ENCODE measurements at places on chromosomes 6 and 20.

- DNase-seq: no peak
Observed at GRCh38 chr20:15799871-15800270, 773.4 kb downstream of the KIF16B start.

DNA sequence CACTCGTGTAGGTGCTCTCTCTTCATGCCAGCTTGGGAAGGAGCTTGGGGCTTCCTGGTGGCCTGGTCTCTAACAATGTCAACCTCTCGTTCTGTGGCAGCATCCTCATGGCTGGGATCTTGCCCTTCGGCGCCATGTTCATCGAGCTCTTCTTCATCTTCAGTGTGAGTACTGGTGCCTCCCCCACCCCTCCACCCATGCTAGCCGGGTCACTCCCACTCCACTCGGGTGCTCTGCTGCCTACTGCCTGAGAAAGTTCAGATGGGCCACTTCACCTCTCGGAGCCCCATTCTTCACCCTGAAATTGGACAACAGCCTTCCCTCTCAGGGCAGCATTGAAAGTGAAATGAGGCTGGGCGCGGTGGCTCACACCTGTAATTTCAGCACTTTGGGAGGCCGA lies 48.8 kb downstream of the TM9SF4 start:
- DNase-seq: no peak

DNA sequence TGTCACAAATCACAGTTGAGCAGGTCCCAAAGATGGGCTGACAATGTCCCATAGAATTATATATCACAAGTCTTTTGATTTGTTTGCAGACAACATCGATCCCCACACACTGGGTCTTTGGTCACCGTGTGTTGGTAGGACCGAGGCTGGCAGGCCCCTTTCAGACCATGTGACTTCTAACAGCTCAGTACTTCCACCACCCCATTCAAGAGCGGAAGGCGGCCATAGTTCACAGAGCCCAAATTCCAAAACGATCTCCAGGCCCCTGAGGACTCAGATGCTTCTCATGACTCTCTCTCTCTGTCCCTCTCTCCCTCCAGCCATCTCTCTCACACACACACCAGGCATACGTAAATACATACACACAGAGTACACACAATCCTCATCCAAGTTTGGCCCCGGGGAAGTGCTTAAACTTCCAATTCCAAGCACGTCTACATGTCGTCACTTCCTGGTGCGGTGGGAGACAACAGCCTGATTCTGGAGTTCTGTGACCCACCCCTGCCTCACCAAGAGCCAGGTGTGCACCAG lies 155.9 kb upstream of the INSM1 start:
- no peak for DNase-seq

DNA sequence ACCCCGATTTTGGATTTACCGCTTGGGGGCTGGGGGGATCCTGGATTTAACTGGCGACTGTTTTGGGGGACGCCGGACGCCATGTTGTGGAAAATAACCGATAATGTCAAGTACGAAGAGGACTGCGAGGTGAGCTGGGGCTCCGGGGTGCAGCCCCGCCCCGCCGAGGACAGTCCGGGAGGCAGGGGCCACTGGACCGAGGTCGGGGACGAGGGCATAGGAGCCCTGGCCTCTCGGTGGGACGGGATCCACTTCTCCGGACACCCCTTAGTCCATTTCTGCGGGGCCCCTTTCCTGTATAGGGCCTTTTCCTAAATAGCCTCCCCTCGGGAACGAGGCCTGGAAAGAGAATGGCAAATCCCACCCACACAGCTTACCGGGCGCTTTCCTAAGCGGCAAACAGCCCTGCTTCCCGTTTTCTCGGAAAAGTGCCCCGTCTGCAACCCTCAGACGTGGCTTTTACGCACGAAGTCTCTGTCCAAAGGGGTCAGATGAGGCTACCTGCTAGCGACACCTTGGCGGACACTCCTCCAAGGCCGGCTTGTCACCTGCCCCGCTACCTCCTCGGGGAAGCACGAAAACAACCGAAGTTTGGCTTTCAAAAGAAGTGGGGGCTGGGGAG lies 469 bp downstream of the TFAP2C start:
- DNase-seq: no peak

- DNase-seq: no peak
Observed at GRCh38 chr6:125639466-125640020, 109.9 kb upstream of the HEY2 start.

GRCh38 chr20:16001286-16001685 lies 572.0 kb downstream of the KIF16B start:
- DNase-seq: no peak

- DNase-seq: peak; percentile 73
Observed at GRCh38 chr20:10511509-10512251, 76.6 kb downstream of the SLX4IP start.

DNA sequence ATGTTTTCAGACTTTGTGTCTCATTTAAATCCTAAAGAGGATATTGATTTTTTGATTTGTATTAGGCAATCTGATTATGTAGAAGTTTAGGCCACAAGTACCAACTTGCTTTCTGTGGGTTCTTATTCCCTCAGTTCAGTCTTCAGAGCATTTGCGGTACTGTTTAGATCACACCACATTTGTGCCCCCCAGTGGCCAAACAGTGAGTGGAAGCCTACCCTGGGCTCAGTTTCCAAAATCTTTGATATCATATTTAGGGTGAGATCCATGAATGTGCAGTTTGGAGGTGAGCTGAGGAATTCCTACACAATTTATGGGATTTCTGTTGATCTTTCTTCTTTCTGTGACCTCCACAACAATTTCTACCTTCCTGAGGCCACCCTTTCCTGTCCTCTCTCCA lies 92.3 kb upstream of the FUT9 start:
- DNase-seq: no peak

GRCh38 chr20:46400253-46400652 lies 6.2 kb downstream of the ELMO2 start:
- no peak for DNase-seq

- peak; percentile 56 for DNase-seq
Observed at GRCh38 chr6:149566410-149567193, 427 bp downstream of the GINM1 start.

- DNase-seq: no peak
Observed at GRCh38 chr6:14837435-14837834, 408.4 kb upstream of the JARID2 start.

DNA sequence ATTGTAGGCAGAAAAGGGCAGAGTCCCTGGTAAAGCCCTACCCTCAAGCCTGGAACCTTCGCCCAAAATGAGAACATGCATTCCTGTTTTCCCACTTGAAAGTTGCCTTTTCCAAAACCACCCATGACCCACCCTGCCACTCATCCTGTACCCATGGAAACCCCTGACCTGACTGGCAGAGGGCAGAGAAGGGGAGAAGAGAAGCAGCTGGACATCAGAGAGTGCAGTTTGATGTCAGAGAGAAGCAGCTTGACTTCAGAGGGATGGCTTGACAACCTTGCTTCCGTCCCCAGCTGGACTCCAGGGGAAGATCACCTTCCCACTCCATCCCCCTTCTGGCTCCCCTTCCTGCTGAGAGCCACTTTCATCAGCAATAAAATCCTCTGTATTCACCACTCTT lies 123.6 kb upstream of the SHLD1 start:
- DNase-seq: no peak

- no peak for DNase-seq
Observed at GRCh38 chr6:163183806-163184205, 230.7 kb upstream of the QKI start.

- DNase-seq: no peak
Observed at GRCh38 chr6:158928068-158928467, 71.9 kb downstream of the RSPH3 start.

DNA sequence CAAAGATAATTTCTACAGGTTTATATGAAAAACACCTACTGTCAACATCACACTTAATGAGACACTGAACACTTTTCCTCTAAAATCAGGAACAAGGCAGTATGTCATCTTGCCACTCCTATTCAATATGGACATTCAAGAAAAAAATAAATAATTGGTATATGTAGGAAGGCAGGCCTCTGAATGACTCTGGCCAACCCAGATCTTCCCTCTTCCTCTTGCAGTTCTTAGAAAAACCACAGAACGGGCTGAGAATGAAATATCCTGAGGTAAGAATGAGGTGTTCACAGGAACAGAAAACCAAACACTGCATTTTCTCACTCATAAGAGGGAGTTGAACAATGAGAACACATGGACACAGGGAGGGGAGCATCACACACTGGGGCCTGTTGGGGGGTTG lies 1207.2 kb upstream of the CITED2 start:
- DNase-seq: no peak

DNA sequence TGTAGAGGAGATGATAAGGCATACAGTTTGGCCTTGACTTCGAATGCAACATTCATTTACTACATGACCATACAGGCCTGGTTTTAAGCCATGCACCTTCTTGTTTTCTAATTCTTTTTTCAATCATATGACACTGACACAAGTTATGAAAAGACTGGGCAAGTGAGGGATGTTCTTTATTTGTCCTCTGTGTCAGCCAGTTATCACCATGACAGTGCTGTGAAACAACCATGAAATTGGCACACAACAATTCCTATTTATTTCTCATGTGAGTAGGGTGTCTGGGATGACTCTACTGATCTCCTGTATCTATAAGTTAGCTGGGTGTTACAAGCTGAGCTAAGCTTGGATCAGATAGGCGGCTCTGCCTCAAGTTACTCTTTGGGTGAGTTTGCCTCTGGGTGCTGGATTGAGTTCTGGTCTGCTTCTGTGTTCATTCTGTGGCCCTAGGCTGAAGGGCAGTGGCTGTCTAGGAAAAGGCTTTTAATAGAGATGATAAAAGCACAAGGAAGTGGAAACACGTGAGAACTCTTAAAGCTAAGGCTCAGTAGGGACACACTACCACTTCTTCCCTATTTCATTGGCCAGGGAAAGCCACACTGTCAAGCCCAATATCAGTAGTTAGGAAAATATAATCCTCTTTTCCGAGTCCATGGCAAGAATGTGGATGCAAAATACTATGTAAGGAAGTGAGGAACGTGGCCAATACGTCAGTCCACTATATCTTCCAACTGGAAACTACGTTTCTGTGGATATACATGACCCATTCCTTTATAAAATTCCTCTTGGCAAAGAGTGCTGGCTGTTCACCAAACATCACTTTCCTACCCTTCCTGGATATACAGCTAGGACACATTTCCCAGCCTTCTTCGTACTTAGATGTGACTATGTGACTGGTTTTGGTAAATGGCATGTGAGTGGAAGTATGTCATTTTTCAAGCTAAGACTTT lies 126.2 kb upstream of the RNF24 start:
- DNase-seq: no peak

DNA sequence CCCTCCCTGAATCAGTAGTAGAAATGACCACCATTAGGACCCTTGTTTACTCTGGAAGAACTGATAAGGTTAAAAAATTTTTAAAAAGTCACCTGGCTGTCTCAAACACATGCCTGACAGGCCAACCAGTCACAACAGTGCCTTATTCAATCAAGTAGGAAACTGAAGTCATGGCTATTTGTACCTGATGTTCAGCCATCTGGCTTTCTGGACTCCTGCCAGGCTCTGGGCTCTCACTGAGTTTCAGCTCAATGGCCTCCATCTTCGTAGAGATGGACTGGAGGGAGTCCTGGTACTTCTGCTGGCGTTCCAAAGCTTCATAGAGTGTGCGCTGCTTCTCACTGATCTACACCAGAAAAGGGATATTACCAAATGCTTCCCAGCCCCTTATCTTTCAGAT lies 343.8 kb downstream of the SYNE1 start:
- DNase-seq: no peak

DNA sequence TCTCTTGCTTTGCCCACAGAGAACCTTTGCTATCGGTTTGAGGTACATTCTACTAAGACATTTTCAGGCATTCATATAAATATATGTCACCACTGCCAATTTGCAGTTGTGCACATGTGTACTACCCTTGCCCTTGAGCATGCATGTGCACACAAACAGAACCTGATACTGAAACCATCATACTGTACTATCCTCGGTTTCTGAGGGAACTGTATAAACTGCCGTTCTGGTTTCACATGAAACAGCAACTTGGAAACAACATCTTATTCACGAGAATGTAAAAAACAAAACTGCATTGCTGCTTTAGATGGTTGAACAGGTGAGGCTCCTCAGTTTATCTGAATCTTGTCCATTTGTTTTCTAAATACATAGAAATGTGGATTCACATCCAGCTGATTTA lies 151.2 kb upstream of the TMEM170B start:
- peak; percentile 32 for DNase-seq

DNA sequence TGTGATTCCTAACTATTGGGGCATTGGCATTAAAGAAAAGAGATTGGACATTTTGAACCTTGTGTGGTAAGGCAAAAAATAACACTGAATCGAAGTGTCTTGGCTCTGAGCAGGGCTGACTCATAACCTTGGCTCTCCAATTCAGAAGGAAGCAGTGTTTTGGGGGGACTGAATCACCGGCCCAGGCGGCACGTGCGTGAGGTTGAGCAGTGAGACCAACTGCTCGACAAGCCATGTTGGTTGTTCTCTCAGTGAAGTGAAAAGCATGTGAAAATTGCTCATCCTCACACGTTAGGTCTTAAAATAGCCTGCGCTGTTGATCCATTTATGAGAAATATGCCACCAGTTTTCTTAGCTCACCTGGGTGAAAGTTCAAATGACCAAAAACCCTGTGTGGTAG lies 137.8 kb upstream of the SPACA1 start:
- no peak for DNase-seq

- DNase-seq: no peak
Observed at GRCh38 chr6:134521116-134521501, 203.2 kb upstream of the SGK1 start.

DNA sequence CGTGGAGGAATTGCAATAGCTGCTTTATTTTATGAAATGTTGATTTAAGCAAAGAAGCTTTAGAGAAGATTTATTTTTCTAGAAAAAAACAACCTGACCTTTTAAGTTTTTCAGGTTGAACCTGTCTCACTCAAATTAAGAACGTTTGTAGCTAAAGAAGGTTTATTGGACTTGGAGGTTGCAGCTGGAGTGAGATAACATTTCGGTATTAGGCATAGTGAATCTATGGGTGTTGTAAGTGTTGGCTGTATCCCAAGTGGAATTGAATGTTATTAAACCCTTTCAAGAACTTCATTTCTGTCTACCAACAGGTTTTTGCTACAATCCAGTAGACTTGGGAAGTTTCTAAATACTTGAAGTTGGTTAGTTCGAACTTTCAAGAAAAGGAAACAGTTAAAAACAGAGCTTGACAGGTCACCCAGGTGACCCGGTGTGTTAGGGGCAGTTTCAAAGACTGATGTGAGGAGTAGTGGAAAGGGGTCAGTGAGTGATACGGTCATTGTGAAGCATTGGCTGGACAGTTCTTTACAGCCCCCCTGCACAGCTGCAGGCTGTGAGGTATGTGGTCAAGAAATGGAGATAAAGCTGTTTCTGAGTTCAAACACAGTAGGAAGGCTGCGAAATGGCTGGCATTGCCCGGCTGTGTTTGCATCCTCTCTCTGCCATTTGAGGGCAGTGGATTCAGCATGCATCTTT lies 2.4 kb upstream of the TBCC start:
- no peak for DNase-seq

DNA sequence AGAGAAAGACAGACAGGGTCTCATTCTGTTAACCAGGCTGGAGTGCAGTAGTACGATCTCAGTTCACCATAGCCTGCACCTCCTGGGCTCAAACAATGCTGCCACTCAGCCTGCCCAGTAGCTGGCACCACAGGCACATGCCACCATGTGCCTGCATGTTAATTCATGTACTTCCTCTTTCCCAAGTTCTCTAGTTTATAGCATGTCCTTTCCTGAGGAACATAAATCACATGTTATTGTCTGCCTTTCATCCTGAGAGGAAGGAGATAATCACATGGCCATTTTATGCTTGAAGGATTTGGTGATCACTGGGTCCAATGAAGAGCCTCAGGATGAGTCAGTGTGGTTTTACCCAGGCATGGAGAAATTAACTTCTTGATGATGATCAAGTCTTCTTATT lies 47.9 kb downstream of the COL11A2 start:
- DNase-seq: no peak

GRCh38 chr6:115908906-115909559 lies 151.7 kb downstream of the FRK start:
- no peak for DNase-seq

- no peak for DNase-seq
Observed at GRCh38 chr20:688809-689212, 13.2 kb upstream of the SCRT2 start.
